Left ventricle myocardium superior (tissue), 1 donor: ENCODE measurements at places on chromosomes 16 and 17. TPM values are rescaled to one million over a fixed set of nuclear protein-coding genes. Genes with fewer than 3 reads are reported as not detected.

Gene LRRC36
- not detected for total RNA-seq

Gene CSH1
- total RNA-seq: not detected

DNA sequence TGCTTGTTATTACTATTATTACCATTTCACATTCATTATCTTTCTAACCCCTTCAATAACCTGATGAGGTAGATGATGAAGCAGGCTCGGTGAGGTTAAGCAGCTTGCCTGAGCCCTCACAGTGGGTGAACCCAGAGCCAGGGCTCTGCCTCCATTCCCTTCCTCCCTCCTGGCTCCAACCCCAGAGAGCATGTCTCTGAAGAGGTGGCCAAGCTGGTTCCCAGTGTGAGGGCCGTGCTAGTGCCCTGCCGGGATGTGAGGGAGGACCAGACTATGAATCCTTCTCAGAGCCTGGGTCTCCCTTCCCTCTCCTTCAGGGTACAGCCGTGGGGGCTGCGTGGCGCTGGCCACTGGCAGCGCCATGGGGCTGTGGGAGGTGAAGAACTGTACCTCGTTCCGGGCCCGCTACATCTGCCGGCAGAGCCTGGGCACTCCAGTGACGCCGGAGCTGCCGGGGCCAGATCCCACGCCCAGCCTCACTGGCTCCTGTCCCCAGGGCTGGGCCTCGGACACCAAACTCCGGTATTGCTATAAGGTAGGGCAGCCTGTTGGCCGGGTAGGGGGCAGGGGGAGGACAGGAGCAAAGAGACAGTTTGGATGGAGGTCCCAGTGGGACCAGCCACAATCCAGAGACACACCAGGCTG is 49.6 kb downstream of the MRC2 start:
- DNase-seq: no peak

- DNase-seq: peak; percentile 67
Measured at GRCh38 chr16:1057252-1057932, 15.2 kb upstream of the SSTR5 start.

- DNase-seq: no peak
Measured at GRCh38 chr16:87955302-87956097, 4.3 kb downstream of the BANP start.

- peak; percentile 57 for DNase-seq
Measured at GRCh38 chr17:45241328-45242028, 19.8 kb downstream of the FMNL1 start.

DNA sequence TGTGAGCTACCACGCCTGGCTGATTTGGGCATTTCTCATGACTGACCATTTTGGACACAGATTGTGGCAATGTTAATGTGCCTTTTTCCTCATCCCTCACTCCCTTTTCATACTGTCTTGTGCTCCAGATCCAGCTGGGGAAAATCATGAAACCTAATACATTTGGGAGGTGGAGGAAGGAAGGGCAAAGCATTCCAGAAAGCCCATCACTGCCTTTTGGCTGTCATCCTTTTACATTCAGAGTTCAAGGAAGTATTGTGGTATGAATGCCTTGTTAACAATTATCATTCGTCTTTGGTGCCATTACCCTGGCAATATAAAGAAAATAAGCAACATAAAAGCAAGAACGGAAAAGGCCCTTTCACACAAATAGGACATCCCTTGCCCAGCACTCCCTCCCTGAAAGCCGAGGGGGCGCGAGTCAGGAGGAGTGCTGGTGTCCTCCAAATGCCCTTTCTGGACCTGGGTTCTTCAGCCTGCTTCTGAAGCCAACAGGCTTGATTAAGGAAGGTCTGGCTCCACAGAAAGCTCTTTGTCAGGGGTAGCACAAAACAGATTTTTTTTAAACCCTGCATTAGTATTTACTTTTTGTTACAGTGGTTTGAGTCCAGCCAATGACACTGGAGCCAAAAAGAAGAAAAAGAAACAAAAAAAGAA is 20.1 kb downstream of the NMT1 start:
- no peak for DNase-seq

- DNase-seq: peak; percentile 61
Measured at GRCh38 chr17:19546289-19547065, 12.8 kb downstream of the SLC47A1 start.

GRCh38 chr16:11258553-11259492 is 2.8 kb upstream of the SOCS1 start:
- peak; percentile 81 for DNase-seq

DNA sequence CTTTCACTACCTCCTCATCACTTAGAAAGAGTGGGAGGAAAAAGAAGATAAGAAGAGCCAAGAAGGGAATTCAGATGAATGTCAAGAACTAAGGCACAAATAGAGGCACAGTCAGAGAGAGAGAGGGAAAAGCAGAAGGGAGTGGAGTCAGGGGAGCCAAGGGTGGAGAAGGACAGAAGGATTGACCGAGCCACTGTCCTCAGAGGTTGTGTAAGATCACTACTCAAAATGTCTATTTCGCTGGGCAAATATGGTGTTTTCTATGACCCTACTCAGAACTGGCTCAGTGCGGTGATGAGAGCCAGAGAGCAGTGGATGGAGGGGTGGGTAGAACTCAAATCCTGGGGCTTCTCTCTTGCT is 139.2 kb upstream of the HS3ST2 start:
- DNase-seq: no peak

- DNase-seq: no peak
Measured at GRCh38 chr16:78727536-78727935, 628.1 kb downstream of the WWOX start.

Gene SPNS2
- 12.7 TPM for total RNA-seq

DNA sequence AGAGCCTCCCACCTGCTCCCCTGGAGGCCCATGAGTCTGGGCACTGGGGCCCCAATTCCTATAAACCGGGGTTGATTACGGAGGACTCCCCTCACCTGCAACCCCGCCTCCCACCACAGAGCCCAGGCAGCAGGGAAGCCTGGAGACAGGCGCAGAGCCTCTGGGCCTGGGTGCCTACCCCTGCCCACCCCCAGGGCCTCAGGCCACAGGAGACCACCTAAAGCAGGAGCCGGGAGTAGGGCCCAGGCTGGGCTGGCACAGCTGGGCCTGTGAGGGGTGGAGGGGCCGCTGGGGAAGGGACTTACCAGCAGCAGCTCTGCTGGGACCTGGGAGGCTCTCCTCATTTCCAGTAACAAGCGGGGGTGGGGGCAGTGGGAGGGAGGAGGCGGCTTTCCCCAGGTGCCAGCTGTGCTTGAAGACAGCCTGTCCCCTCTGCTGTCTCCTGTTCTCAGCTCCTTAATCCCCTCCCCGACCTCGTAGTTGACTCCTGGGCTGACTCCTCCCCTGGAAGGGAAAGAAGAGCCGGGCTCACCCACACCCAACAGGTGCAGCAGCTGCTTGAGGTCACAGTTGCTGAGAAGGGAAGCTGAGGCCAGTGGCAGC is 46.8 kb downstream of the TMEM235 start:
- DNase-seq: no peak

Gene KIF18B
- total RNA-seq: 3.2 TPM

- DNase-seq: no peak
Measured at GRCh38 chr17:42989726-42990652, 8.2 kb upstream of the RPL27 start.

Gene SYT17
- total RNA-seq: 0.64 TPM

DNA sequence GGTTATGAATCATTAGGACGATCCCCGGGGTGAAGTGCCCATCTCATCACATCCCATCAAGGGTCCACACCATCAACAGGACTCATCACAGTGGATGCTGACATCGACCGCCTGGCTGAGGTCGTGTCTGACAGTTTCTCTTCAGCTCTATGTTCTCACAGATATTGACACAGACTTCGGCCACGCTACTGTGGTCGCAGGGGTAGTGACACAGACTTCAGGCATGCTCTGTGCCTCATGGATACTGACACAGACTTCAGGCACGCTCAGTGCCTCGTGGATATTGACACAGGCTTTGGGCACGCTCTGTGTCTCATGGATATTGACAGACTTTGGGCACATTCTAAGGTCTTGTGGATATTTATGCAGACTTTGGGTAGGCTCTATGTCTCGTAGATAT is 50.1 kb downstream of the KLHDC4 start:
- no peak for DNase-seq

DNA sequence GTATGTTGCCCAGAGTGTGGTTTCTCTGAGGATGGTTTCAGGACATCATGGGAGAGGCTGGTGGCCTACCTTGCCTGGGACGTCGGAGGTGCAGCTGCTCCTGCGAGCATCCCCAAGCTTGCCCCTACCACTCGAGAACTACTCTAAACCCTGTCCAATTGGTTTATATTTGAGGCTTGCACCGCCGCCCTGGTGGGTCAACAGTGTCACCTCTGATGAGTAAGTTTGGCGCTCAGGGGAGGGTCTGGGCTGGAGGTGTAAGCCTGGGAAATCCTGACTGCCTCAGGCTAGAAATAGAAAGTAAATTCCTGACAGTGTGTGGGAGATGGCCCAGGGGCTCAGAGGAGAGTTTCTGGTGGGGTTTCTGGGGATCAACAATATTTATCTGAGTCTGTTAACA is 48.2 kb downstream of the CCDC42 start:
- no peak for DNase-seq

Gene DNAH17
- not detected for total RNA-seq

Gene CD300H
- not detected for total RNA-seq

GRCh38 chr17:7383742-7384488 is 3.0 kb downstream of the TNK1 start:
- peak; percentile 68 for DNase-seq

DNA sequence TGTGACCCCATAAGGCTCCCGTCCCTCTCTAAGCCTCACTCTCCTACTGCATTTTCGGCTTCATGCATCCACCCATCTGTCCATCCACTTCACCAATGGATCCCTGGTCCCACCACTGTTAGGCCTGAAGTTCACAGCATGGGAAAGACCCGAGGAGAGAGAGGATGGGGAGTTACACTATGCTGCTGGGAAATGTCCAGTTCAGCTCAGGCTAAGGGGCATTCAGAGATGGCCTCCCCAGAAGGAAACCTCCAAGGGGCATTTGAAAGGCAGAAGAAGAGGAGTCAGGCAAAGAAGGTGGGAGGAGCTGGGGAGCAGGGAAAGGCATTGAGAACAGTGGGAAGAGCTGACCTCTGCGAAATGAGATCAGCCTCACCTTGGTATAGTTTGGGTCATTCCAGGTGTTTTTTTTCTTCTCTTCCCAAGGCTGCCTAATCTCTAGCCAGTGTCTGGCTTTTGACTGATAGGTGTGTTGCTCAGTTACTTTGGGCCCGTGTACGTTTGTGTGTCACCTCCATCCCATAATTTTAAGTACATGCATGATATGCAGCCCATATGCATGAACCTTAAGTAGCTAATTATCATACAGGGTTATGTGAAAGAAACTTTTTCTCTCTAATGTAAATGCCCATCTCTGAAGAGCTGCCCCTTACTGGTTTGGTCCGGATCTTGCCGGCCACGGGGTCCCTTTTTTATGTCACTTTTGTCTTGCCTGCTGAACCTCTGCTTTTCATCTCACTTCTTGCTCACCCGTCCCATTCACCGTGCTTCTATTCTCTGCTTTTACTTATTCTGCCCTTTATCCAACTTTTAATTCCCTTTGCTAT is 11.6 kb upstream of the DRC7 start:
- no peak for DNase-seq

DNA sequence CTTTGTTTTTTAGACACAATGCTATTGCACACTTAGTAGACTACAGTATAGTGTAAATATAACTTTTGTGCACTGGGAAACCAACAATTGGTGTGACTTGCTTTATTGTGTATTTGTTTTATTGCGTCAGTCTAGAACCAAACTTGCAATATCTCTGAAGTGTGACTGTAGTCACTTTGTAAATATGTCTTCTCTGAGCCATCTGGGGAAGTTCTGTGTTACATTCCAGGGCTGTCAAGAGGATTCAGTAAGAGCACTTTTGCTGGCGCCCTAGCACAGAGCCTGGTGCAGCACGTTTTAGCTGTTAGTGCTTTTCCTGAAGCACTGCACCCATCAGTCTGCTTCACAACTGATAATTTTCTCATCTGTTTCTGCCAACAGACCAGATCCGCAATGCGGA is 73.2 kb downstream of the NT5M start:
- peak; percentile 42 for DNase-seq

DNA sequence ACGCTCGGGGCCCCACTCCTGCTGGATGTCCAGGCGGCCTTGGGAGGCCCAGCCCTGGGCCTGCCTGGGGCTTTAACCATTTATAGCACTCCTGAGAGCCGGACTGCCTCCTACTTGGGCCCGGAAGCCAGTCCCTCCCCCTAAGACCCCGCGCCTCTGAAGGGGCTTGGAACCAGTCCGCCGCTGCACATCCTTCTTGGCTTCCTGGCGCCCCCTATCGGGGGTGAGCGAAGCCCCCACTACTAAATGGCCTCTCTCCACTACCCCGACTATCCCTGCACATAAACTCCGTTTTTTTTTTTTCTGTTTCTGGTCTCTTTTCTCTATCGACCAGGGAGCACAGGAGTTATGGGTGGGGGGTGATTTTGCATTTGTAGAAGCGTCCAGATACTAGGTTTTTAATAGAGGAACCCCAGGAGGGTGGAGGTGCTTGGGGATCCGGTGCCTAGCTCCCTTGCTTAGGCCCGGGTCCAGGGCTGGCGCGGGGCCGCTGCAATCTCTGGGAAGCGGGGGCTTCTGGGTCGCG is 633 bp upstream of the NOL3 start:
- DNase-seq: peak; percentile 69

DNA sequence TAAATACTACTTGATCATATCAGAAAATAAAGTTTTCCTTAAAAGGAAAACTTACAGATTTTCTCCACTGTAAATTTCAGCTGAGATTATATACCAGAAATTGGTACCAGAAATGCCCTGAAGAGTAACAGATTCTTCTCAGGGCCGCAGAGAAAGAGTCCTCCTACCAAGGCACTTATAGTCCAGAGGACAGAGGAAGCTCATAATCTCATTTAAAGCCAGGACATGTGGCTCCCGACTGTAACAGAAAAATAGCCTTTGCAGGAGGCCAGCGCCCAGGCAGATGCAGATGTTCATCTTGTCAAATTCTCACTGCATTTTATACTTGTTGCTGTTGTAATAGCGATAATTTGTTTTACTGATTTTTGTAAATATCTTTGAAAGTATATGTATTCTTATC is 43.7 kb downstream of the TNRC6C start:
- no peak for DNase-seq

DNA sequence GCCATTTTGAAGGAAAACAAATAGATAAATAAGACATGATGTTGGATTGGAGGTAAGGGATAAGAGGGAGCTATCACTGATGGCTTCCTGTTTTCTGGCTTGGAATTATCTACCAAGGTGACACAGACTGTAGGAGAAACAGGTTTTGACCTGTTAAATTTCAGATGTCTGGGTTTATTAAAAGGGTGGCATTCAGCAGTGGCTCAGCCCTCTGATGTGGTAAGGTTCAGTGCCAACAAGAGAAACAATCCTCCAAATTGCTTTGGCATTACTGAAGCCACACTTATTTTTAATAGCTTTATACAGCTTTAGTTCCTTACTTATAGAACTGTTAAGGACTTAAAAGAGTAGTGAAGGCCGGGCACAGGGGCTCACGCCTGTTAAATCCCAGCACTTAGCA is 37.0 kb upstream of the AKAP1 start:
- no peak for DNase-seq

Gene KCNH4
- total RNA-seq: 0.15 TPM

DNA sequence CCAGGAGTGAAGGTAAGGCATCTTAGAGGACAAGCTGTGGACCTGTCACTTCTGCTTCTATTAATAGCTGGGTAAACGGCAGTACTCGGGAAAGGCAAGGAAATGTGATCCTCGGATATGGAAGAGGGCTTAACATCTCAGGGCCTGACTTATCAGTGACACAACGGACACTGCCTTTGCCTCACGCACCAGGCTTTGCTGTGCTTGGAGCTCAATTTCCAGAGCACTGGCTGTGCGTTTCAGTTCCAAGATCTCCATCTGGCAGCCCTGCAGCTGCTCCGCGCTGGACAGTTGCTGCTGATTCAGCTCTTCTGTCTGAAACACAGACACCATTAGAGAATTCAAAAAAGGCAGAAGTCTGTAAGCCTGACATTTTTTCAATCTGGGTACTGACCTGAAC is 3.5 kb downstream of the KRT40 start:
- no peak for DNase-seq

- no peak for DNase-seq
Measured at GRCh38 chr17:43431714-43432523, 33.1 kb downstream of the ARL4D start.
